ENCODE measurements at places on chromosomes 7 and 10.

GRCh38 chr10:42990721-42991441, 86.0 kb upstream of the RET start:
- no peak for DNase-seq

DNA sequence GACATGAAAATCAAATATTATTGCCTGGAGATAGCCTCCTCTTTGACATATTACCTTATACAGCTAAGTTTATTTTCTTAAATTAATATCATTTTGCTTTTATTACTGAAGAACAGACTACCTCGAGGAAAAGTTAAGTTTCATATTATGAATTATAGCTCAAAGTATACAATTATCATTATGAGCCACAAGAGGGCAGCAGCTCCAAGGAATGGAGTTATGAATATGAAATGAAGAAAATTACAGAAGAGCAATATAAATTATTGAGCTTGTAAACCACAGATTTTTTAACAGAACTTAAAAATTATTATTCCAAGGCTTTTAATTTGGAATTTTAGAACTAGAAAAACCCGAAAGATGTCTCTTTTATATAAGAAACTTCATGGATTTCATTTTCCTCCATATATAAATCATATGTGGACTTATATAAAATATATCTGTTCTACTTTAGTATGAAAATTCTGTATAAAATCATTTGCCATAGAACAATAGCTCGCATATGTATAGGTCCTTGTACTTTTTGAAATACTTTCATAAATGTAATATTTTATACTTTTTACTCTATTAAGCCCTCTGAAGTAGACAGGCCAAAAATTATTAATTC, 40.1 kb downstream of the IQUB start:
- DNase-seq: peak; percentile 20

DNA sequence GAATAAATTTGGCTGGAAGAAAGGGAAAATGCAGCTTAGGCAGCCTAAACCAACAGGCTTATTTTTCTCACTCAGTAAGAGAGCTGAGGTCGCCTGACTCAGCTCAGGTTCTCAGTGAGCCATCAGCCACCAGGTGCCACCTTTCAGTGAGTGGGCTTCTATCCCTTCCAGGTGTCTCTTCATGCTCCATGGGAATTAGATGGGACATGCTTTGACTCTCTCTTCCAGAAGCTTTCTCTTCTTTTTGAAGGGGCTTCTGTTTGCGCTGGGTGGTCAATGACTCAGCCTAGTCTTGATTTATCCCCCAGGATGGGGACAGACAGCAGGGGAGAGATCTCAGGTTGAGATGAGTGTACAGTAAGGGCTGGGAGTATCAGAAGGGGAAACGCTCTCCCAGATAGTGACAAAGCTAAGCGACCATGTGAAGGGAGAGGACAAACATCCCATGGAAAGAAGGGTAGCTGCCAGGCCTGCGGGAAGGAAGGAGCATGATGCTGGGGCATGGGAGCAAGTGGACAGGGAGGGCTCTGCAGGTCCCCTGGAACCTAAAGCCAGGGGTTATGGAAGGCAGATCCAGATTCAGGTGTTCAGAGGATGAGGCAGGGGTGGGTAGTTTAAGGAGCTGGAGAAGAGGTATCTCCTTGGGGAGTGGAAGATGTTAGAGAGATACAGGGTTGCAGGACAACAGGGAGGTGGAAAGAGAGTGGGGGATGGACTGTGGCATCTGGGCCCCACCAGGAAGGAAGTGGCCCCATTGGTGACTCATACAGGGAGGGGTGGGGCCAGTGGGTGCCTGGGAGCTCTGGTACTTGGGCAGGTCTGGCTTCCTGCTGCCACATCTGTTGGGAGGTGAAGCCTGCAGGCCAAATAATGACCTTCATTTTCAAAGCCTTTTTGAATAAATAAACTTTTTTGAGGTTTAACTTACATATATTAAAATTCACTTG, 32.5 kb downstream of the OGDH start:
- DNase-seq: peak; percentile 36

GRCh38 chr7:30286749-30287148, 2.4 kb downstream of the ZNRF2 start:
- no peak for DNase-seq

GRCh38 chr7:109354552-109354951, 784.9 kb downstream of the DNAJB9 start:
- DNase-seq: no peak

GRCh38 chr7:124130-124949, 68.0 kb upstream of the FAM20C start:
- no peak for DNase-seq

Data from stromal cell of bone marrow (primary cell).